ENCODE measurements at places on chromosomes 7 and 10.

DNA sequence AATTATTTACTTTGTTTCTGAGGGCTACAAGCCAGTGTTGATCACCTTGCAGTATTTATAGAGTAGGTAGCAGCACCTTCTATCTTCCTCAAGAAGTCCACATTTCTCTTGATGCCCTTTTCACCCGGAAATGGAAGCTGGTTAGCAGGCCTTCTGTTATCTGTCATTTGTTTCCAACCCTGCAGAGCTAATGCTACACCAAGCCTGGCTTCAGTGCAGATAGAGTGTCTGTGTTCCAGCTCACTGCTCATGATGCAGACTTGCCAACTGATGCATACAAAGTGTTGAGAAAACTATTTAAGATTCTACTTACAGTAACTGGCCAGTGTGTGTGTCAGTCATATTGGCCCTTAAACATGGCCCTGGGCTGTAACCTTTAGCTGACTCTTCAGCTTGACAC, 301.0 kb downstream of the LHFPL3 start:
- no peak for DNase-seq

GRCh38 chr10:71863203-71863602, 12.2 kb upstream of the PSAP start:
- no peak for DNase-seq

GRCh38 chr10:36271627-36272340, 629.7 kb upstream of the FZD8 start:
- no peak for DNase-seq

GRCh38 chr10:127889605-127890195, 3.0 kb downstream of the CLRN3 start:
- peak; percentile 72 for DNase-seq

GRCh38 chr10:104026762-104027161, 58.9 kb downstream of the COL17A1 start:
- no peak for DNase-seq

GRCh38 chr10:126224967-126225671, 163.2 kb downstream of the ADAM12 start:
- DNase-seq: no peak

- no peak for DNase-seq
Measured at GRCh38 chr10:58384544-58384998, 639 bp upstream of the TFAM start.

DNA sequence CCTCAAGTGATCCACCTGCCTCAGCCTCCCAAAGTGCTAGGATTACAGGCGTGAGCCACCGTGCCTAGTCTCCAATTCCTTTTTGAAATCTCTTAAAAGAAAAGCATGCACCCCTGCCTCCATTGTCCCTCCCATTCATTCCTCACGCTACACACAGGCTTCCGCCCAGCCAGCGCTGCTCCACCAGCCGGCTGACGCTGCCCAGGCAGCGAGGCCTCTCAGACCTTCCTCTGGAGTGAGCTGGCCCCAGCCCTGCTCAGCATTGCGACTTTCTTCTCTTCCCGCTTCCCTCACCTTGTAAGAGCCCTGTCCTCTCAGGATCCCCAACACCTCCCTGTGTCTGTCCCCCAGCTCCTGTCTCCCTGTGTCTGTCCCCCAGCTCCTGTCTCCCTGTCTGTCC, 23.6 kb downstream of the RGS10 start:
- DNase-seq: no peak

- no peak for DNase-seq
Measured at GRCh38 chr10:102313221-102313896, 68.0 kb downstream of the GBF1 start.

GRCh38 chr7:121544726-121545125, 148.6 kb upstream of the FAM3C start:
- DNase-seq: peak; percentile 56

DNA sequence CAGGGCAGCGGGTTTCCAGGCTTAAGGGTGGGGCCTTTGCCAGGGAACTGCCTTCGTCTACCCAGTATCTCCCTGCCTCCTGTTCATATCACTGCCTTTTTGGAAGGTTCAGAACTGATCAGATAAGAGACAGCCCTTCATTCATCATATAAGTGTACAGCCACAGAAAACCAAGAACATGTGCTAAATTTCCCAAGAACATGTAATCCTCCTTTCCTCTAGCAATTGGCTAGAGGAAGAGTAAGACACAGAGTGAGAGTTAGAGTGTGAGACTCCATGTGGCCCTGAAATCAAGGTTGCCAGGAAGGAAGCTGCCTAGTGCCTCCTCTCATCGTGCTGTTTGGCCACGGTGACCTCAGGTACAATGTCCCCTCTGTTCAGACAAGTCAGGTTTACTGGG, 770.9 kb downstream of the TNS3 start:
- no peak for DNase-seq

- no peak for DNase-seq
Measured at GRCh38 chr7:88072715-88073055, 138.6 kb downstream of the ADAM22 start.

DNA sequence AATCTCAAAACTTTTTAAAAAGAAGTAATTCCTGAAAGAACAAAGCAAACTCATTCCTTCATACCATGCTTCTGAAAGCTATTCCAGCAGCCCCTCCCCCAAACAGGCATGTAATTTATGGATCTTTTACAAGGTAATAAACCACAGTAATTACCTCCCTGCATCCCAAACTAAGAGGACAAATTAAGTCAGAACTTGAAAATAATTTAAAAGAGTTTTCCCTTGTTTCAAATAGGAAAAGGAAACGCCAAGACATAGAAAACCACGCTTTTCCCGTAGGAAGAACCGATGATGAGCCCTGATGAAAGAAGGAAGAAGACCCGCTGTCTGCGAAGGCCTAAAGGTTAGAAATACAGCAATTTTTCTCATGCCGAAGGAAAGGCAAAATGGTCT, 8.9 kb downstream of the HOXA4 start:
- no peak for DNase-seq

- no peak for DNase-seq
Measured at GRCh38 chr7:37686556-37687345, 3.2 kb downstream of the GPR141 start.

GRCh38 chr7:49791088-49791741, 17.8 kb downstream of the VWC2 start:
- DNase-seq: no peak
